ENCODE measurements at places on chromosomes 7 and 10. TPM values are rescaled to one million over a fixed set of nuclear protein-coding genes. Genes with fewer than 3 reads are reported as not detected.

DNA sequence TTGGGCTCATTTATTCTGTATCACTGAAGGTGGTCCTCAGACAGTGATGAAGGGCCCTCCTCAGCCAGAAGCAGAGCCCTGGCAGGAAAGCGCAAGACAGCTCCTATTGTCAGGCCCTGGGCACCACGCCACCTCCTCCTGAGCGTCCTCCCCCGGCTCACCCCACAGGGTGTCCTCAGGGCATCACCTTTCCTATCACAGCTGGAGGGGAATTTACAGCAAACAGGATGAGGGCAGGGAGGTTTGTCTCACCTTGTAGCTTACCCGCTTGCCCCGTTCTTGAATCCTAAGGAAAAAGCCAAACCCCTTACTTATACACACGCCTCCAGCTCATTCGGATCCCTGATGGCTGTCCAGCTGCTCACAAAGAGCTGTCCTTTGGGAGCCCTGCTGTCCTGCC, 50.2 kb upstream of the LANCL2 start:
- no peaks in the 10 kb centered on the region for H3K36me3 ChIP-seq
- no peak overlapping the region for H3K27ac ChIP-seq
- DNase-seq: no peak
- H3K4me3 ChIP-seq: no peak overlapping the region
- H3K27me3 ChIP-seq: no peaks in the 10 kb centered on the region

DNA sequence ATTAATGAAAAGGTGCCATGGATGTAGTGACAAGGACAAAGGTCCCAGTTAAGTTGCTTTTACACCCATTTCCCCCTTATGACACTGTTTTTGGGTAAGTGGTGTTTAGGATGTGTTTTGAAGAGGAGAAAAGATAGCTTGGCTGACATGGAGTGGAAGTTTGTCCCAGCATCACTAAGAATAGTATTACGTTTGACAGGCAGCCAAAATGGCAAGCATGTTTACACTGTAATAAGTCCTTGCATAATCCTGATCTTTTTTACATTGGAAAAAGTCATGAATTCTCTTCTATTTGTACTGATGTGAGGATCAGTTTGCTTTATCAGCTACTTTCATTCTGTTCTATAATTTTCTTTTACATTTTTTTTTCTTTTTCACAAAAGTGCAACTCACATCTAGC, 137.8 kb downstream of the CHRM2 start:
- DNase-seq: no peak
- no peaks in the 10 kb centered on the region for H3K4me1 ChIP-seq
- no peaks in the 10 kb centered on the region for H3K27me3 ChIP-seq
- H3K27ac ChIP-seq: no peak overlapping the region

- no peaks in the 10 kb centered on the region for H3K27me3 ChIP-seq
- H3K4me1 ChIP-seq: no peaks in the 10 kb centered on the region
- DNase-seq: no peak
- H3K36me3 ChIP-seq: no peaks in the 10 kb centered on the region
- no peak overlapping the region for H3K27ac ChIP-seq
These were observed 81.0 kb upstream of the FZD8 start for GRCh38 chr10:35723059-35723458.

SFRP5 gene
- total RNA-seq: 4.6 TPM

DNA sequence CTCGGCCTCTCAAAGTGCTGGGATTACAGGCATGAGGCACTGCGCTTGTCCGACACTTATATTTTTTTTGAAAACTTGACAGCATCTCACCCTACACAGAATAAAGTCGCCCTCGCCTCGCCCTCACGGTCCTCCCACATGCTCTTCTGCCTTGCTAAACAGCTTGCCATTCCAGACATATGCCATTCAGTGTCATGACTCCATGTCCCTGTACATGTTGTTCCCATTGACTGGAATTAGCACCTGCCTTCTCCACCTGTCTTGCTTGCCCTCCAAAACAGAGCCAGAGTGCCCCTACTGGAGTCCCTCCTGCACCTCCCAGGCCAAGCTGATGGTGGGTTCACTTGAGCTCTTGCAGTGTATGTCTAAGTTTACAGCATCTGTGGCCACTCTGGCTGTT, 6.2 kb downstream of the NIPSNAP2 start:
- H3K36me3 ChIP-seq: no peaks in the 10 kb centered on the region
- H3K4me1 ChIP-seq: peaks cover 5% of the 10 kb centered on the region

- no peaks in the 10 kb centered on the region for H3K4me1 ChIP-seq
- no peak for DNase-seq
- H3K27ac ChIP-seq: no peak overlapping the region
- no peaks in the 10 kb centered on the region for H3K27me3 ChIP-seq
- H3K4me3 ChIP-seq: no peak overlapping the region
- no peaks in the 10 kb centered on the region for H3K36me3 ChIP-seq
These were observed 18.7 kb downstream of the GRID2IP start for GRCh38 chr7:6532516-6532915.

DNA sequence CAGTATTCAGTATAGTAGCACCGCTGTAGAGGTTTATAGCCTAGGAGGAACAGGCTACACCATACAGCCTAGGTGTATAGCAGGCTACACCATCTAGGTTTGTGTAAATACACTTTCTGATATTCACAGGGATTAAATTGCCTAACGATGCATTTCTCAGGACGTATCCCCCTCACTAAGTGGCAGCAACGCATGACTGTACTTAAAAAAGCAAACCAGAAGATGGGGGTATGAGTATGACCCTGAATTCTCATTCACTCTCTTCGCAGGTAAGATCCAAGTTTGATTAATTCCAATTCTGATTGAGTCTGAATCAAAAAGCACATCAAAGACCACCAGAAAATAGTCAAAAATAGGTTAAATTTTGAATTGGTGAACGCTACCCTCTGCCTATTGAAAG, 972 bp downstream of the ORC5 start:
- H3K27ac ChIP-seq: no peak overlapping the region
- H3K27me3 ChIP-seq: no peaks in the 10 kb centered on the region
- peak overlapping the region; percentile 75 for H3K4me3 ChIP-seq
- no peaks in the 10 kb centered on the region for H3K36me3 ChIP-seq
- H3K4me1 ChIP-seq: no peaks in the 10 kb centered on the region
- no peak for DNase-seq

- no peak overlapping the region for H3K4me3 ChIP-seq
- no peak overlapping the region for H3K27ac ChIP-seq
- H3K4me1 ChIP-seq: no peaks in the 10 kb centered on the region
- peaks cover 3% of the 10 kb centered on the region for H3K36me3 ChIP-seq
- no peaks in the 10 kb centered on the region for H3K27me3 ChIP-seq
These were observed 25.6 kb downstream of the CDC123 start for GRCh38 chr10:12221323-12222298.

ELFN1 gene
- 7.8 TPM for total RNA-seq

PCDH15 gene
- not detected for total RNA-seq

- no peaks in the 10 kb centered on the region for H3K4me1 ChIP-seq
- no peak overlapping the region for H3K4me3 ChIP-seq
- DNase-seq: no peak
- H3K27me3 ChIP-seq: no peaks in the 10 kb centered on the region
These were observed 8.5 kb upstream of the NFE2L3 start for GRCh38 chr7:26143298-26144048.

DNA sequence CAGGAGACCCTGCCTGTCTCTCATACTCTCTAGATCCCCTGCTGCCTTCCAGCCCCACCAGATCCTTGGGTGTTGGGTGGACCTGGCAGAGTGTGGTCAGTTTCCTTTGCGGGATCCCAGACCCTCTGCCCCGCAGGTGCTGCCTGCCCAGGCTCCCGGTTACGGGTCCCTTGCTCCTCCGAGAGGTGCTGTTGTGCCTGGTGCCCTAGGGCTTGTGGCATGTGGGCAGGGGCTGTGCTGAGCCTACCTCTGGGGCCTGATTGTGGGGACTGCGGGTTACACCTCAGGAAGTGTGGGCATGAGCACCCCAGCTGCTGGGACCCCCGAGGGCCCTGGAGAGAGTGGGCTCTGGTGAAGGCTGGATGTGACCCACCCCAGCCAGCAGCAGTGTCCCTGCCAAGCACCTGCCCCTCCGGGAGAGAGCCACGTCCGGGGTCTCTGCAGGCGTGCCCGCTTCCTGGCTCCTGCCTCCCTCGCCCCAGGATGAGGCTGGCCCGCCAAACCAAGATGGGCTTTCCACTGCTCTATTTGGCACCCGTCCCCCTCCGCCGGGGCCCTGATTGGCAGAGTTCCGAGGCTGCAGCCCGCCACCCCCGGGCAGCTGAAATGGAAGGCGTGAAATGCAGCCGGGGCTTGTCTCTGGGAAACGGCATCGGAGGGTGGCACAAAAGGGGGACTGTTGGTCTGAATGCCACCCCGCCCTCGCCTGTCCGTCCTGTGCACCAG, 17.0 kb downstream of the CLIP2 start:
- no peaks in the 10 kb centered on the region for H3K27me3 ChIP-seq
- no peaks in the 10 kb centered on the region for H3K4me1 ChIP-seq
- no peaks in the 10 kb centered on the region for H3K36me3 ChIP-seq
- DNase-seq: no peak
- no peak overlapping the region for H3K27ac ChIP-seq

GRCh38 chr10:34522546-34522945, 292.6 kb downstream of the PARD3 start:
- H3K27me3 ChIP-seq: no peaks in the 10 kb centered on the region
- no peaks in the 10 kb centered on the region for H3K4me1 ChIP-seq
- H3K27ac ChIP-seq: no peak overlapping the region
- no peak overlapping the region for H3K4me3 ChIP-seq
- no peak for DNase-seq

CFAP70 gene
- total RNA-seq: 2.0 TPM

DNA sequence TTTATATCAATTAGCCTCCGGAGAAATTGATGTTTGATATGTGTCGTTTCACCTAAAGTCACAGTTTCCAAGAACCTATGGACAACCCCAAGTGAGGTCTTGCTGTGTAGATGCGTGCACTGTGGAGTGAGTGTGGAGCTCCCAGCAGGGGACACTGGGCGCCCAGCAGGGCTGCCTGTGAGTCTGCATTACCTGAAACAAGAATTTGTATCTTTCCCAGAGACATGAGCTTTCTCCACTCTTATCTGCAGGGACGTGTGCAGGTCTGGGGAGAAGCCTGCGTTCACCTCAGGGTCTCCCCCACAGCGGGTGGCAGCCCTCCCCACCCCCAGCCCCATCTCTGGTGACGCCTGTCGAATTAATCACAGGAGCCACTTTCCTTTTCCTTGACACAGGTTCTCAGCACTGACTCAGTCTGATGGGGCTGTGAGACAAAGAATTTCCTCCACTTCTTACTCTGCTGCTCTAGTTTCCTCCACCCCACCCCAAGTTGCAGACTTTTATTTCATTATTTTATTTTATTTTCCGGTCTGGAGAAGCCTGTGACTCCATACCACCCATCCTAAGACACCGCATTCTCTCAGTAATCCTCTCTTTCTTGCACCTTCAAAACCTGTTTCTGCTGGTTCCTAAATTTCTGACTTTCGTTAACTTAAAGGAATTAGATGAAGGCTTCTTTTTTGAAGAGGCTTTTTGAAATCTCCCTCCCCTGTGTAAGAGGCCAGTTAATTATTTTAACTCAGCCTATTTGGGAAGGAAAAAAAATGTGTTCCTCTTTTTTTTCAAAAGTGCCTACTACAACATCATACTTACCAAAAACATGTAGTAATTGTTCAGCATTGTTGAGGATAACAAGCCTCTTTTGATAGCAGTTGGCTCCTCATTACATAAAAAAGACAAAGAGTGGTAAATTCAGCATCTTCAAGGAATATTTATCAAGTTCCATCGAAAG, 17.0 kb upstream of the INSIG1 start:
- peak; percentile 11 for DNase-seq
- H3K4me1 ChIP-seq: no peaks in the 10 kb centered on the region
- H3K36me3 ChIP-seq: no peaks in the 10 kb centered on the region
- H3K4me3 ChIP-seq: no peak overlapping the region

DNA sequence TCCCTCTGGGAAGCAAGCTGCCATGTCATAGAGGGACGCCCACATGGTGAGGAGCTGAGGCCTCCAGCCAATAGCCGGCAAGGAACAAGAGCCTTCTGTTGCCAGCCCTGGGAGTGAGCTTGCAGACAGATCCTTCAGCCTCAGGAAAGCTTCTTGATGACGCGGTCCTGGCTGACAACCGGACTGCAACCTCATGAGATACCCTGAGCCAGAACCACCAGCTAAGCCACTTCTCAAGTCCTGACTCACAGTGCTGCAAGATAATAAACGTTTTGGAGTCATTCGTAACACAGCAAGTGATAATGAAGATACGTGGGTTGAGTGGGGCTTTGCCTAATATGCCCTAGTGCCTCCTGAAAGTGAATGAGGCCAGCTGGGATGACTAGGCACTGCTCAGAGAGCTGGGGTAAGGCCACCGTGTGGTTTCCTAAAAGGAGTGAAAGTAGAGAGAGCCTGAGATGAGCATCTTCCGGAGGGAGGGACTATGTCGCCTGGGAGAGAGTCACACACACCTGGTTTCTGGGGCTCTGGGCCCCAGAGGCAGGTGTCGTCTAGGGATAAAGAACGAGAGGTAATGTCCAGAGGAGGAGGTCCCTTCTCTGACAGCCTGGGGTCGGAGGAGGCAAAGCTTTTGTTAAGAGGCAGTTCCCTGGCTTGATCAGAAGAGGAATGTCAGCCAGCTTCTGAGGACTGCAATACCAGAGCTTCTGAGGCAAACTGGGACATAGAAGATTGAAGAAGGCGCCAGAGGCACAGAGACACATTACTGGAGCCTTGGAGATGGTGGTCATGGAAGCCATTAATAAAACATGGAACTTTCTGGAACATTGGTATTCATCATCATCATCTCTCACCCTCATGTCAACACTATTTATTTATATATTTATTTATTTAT, 53.6 kb downstream of the PYROXD2 start:
- H3K27ac ChIP-seq: no peak overlapping the region
- no peak for DNase-seq
- no peaks in the 10 kb centered on the region for H3K36me3 ChIP-seq
- no peak overlapping the region for H3K4me3 ChIP-seq

DNA sequence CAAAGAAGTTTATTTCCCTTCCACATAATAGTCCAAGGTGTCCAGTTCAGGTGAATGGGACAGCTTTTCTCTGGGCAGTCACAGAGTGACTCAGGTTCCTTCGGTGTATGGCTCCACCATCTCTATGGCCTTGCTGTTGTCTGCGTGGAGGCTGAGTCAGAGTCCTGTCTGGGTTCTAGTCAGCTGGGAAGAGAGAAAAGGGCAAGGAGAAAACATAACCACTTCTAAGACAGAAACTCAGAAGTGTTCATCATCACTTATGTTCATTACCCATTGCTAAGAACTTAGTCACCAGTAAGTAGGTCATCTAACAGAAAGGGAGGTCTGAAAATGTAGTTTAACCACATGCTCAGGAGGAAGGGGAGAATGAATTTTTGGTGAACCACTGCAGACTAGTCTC, 32.4 kb upstream of the CCDC7 start:
- H3K27me3 ChIP-seq: no peaks in the 10 kb centered on the region
- no peak for DNase-seq
- H3K4me3 ChIP-seq: no peak overlapping the region
- H3K27ac ChIP-seq: no peak overlapping the region
- no peaks in the 10 kb centered on the region for H3K4me1 ChIP-seq

GRCh38 chr7:20351901-20352300, 21.2 kb downstream of the ITGB8 start:
- H3K27me3 ChIP-seq: no peaks in the 10 kb centered on the region
- H3K4me3 ChIP-seq: no peak overlapping the region
- H3K4me1 ChIP-seq: no peaks in the 10 kb centered on the region
- H3K36me3 ChIP-seq: no peaks in the 10 kb centered on the region
- H3K27ac ChIP-seq: no peak overlapping the region

- no peak overlapping the region for H3K4me3 ChIP-seq
- no peak overlapping the region for H3K27ac ChIP-seq
- DNase-seq: no peak
- no peaks in the 10 kb centered on the region for H3K4me1 ChIP-seq
These were observed 16.4 kb upstream of the PDSS1 start for GRCh38 chr10:26681076-26681475.

GRCh38 chr7:27147199-27148030, at the start of gene HOXA6:
Gene HOXA6 (minus strand): TSS chr7:27147774. CDS start chr7:27147749, 25 bp downstream.
- H3K4me1 ChIP-seq: peaks cover 5% of the 10 kb centered on the region
- H3K4me3 ChIP-seq: peak within 1 kb of the TSS; percentile 31
- H3K27me3 ChIP-seq: peaks cover 14% of the 10 kb centered on the region
